ENCODE measurements at places on chromosomes 11 and 22. TPM values are rescaled to one million over a fixed set of nuclear protein-coding genes. Genes with fewer than 3 reads are reported as not detected.

The GSTT2B gene
- 0.38 TPM for total RNA-seq

The SHANK2 gene
- total RNA-seq: 0.34 TPM

The OR52N4 gene
- not detected for total RNA-seq

The MMP10 gene
- 0.72 TPM for total RNA-seq
